Peyer's patch (tissue), 4 donors: ENCODE measurements at places on chromosomes 5 and 9. TPM values are rescaled to one million over a fixed set of nuclear protein-coding genes. Genes with fewer than 3 reads are reported as not detected.

Gene PCDHB10
- 0.83 TPM for total RNA-seq

Gene DNAH5
- 3.3 TPM for total RNA-seq

Gene PCDHGC5
- 0.95 TPM for total RNA-seq

Gene GARIN3
- total RNA-seq = not detected

Gene NAIP
- total RNA-seq = 34.7 TPM

Gene HARS2
- total RNA-seq = 44.6 TPM

DNA sequence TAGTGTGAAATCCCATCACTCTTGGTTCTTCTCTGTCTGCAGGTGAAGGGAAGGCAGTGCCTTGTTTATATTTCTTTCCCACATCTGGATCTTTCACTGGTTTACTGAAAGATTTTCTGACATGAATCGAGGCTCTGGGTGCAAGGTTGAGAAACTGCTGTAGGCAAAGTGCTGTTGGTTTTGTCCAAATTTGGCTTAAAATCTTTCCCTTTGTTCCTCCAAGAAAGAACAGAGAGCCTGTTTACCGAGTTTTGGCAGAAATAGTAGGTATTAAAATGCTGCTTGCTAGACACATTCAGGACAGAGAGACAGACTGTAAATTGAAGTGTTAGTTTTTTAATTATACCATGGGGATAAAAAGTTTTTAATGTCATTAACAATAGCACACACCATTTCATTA, 21.5 kb downstream of the SKP2 start:
- no peak overlapping the region for H3K4me3 ChIP-seq
- peaks cover 36% of the 10 kb centered on the region for H3K36me3 ChIP-seq
- no peak overlapping the region for H3K27ac ChIP-seq
- H3K4me1 ChIP-seq = no peaks in the 10 kb centered on the region

GRCh38 chr9:99474186-99474585, 252.1 kb downstream of the SEC61B start:
- no peaks in the 10 kb centered on the region for H3K27me3 ChIP-seq
- no peaks in the 10 kb centered on the region for H3K36me3 ChIP-seq
- H3K4me3 ChIP-seq = no peak overlapping the region
- no peak overlapping the region for H3K27ac ChIP-seq
- no peaks in the 10 kb centered on the region for H3K4me1 ChIP-seq

DNA sequence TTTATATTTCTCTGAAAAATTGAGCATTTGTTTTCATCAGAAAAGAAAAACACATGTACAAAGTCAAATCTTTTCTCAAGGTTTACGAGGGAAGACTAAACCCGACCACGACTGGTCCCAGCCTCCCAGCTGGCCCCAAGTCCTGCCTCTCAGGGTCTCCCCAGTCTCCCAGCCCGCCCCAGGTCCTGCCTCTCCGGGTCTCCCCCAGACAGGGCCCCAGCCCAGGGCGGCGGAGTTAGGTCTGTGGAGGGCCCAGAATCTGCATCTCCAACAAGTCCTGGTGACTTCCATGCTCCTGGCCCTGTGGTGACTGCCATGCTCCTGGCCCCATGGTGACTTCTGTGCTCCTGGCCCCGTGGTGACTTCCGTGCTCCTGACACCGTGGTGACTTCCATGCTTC, 359.9 kb downstream of the IRX2 start:
- no peaks in the 10 kb centered on the region for H3K27me3 ChIP-seq
- no peak overlapping the region for H3K4me3 ChIP-seq
- no peak overlapping the region for H3K27ac ChIP-seq
- no peak for DNase-seq
- no peaks in the 10 kb centered on the region for H3K4me1 ChIP-seq
- H3K36me3 ChIP-seq = no peaks in the 10 kb centered on the region

DNA sequence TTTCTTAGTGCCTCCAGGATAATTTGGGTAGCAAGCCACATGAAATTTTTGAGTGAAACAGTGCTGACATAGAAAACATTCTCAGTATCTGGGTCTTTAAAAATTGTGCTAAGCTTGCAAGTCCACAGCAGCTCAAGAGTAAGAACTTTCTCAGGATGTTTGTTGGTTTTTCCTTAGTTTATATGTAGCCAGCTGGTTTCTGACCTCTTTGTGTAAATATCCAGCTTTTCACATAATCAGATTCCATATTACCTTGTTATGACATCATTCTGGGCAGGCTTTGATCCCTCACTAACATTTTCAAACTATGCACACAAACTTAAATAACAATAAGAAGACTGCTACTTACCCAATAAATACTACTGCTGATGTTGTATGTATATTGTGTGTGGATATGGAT, 82.9 kb upstream of the VCAN start:
- H3K36me3 ChIP-seq = no peaks in the 10 kb centered on the region
- no peaks in the 10 kb centered on the region for H3K4me1 ChIP-seq
- H3K4me3 ChIP-seq = no peak overlapping the region
- DNase-seq = no peak
- H3K27me3 ChIP-seq = no peaks in the 10 kb centered on the region

GRCh38 chr5:38548064-38548759, 8.2 kb downstream of the LIFR start:
- no peaks in the 10 kb centered on the region for H3K27me3 ChIP-seq
- H3K27ac ChIP-seq = no peak overlapping the region
- no peaks in the 10 kb centered on the region for H3K36me3 ChIP-seq
- DNase-seq = no peak
- H3K4me3 ChIP-seq = no peak overlapping the region

- no peaks in the 10 kb centered on the region for H3K36me3 ChIP-seq
- H3K4me3 ChIP-seq = no peak overlapping the region
- no peak for DNase-seq
- H3K4me1 ChIP-seq = no peaks in the 10 kb centered on the region
Observed at GRCh38 chr5:160539431-160539830, 117.8 kb downstream of the PTTG1 start.

GRCh38 chr5:142012186-142012785, 541 bp downstream of the GNPDA1 start:
- H3K27me3 ChIP-seq = no peaks in the 10 kb centered on the region
- no peaks in the 10 kb centered on the region for H3K4me1 ChIP-seq
- DNase-seq = peak; percentile 68

GRCh38 chr5:33762859-33763258, 128.9 kb downstream of the ADAMTS12 start:
- no peaks in the 10 kb centered on the region for H3K36me3 ChIP-seq
- no peaks in the 10 kb centered on the region for H3K27me3 ChIP-seq
- H3K27ac ChIP-seq = no peak overlapping the region
- no peaks in the 10 kb centered on the region for H3K4me1 ChIP-seq
- no peak for DNase-seq

DNA sequence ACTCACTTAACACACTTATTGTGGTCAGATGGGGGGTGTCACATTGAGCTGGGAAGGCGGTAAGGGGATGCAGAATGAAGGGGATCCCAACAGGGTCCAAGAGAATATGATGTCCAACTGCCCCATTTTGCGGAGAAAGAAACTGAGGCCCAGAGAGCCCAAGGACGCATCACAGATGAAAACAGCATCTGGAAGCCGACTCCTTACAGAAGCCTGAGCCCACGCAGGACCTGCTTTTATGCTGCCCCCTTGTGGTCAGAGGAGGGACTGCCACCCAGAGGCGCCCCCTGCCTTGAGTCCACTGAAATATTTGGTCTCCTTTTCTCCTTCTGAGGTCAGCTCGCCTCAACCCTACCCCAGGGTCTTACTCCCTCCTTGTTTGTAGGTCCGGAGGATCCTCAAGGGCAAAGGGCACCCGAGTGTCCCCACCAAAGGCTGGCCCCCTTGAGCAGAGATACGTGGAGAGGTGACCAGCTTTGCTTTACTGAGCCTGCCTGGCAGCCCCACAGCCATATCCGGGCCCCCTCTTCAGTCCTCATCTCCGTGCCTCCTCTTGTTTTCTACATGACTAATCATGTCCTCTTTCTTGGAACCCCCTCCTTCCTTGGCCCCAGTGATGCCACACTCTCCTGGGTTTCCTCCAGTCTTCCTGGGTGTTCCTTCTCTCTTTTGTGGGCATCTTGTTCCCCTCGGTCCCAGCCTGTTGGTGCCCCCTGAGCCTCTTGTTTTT, 30.0 kb upstream of the TTLL11 start:
- H3K27ac ChIP-seq = no peak overlapping the region
- no peak overlapping the region for H3K4me3 ChIP-seq
- peaks cover 7% of the 10 kb centered on the region for H3K27me3 ChIP-seq
- H3K36me3 ChIP-seq = no peaks in the 10 kb centered on the region

DNA sequence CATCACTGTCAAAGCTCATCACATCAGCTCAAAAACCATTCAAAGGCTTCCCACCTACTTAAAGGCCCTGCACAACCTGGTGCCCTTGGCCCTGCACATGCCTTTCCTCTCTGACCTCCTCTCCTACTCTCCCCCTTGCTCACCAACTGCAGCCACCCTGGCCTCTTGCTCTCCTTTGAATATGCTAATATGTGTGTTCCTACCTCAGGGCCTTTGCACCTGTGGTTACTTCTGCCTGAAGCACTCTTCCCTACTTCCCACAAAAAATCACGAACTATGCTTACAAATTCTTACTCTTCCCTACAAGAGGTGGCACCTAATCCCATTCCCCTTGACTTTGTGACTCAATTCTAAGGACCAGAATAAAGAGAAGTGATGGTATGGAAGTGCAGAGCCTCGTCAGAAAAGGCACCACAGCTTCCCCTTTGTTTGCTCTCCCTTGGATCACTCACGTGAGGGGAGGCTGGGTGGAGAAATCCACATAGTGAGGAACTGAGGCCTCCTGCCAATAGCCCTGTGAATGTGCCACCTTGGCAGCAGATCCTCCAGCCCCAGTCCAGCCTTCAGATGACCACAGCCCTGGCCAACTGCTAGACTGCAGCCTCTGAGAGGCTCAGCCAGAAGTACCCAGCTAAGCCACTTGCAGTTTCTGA, 3.2 kb upstream of the TMEM171 start:
- peak overlapping the region; percentile 98 for H3K27ac ChIP-seq
- H3K27me3 ChIP-seq = no peaks in the 10 kb centered on the region
- no peak overlapping the region for H3K4me3 ChIP-seq
- no peaks in the 10 kb centered on the region for H3K4me1 ChIP-seq
- no peak for DNase-seq

DNA sequence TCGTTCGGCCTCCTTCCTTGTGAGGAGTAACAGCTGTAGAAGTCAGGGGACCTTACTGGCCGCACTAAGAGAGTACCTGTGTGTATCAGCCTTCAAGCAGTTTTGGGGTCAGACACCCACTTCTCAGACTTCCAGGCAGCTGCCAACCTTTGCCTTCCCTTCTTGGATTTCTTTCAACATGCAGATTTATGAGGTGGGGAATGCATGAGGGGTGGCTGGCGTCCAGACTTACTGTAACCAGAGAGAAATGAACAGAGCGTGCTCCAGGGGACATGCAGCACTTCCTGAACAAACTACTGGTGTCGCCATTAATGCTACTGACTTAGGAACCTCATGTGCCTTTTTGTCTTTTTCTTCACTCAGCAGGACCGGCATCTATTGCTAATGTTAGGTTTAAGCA, 46.7 kb downstream of the INSYN2B start:
- H3K4me3 ChIP-seq = no peak overlapping the region
- H3K27me3 ChIP-seq = no peaks in the 10 kb centered on the region
- DNase-seq = no peak

- H3K36me3 ChIP-seq = no peaks in the 10 kb centered on the region
- no peaks in the 10 kb centered on the region for H3K4me1 ChIP-seq
- DNase-seq = peak; percentile 48
- peak within 1 kb of the TSS; percentile 60 for H3K4me3 ChIP-seq
- peaks cover 57% of the 10 kb centered on the region for H3K27me3 ChIP-seq
Observed at GRCh38 chr5:73448463-73449136, at the start of gene FOXD1. FOXD1 (minus strand) TSS chr5:73448777; CDS start chr5:73448362, 415 bp downstream.

DNA sequence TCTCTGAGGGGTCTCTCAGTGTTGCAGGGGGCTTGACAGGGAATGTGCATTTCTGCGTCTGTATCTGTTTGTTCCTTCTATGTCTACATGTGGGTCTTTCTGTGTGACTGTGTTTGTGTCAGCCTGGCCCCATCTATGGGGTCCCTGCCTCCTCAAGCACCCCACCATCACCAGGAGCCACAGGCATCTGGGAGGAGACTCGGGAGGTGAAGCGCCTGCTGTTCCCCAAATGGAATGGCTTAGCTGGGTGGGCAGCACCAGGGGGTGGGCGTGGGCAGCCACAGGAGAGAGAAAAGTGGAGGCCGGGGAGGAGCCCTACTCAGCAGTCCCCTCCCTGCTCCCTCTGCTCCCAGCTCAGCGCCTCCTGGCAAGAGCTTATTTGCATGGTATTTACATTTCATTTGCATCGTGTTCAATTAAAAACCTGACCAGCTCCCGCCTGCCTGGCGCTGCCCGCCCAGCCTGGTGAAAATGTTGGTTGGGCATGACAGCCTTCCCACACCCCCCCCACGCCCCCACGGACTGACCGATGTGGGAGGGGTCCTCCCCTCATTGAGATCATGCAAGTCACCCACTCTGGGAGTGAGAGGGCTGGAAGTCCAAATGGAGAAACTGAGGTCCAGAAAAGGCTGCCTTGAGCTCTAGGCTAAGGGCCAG, 50.5 kb downstream of the CXXC5 start:
- peaks cover 13% of the 10 kb centered on the region for H3K4me1 ChIP-seq
- no peaks in the 10 kb centered on the region for H3K36me3 ChIP-seq
- DNase-seq = peak; percentile 72
- H3K27me3 ChIP-seq = no peaks in the 10 kb centered on the region
- H3K4me3 ChIP-seq = no peak overlapping the region
- H3K27ac ChIP-seq = peak overlapping the region; percentile 31

DNA sequence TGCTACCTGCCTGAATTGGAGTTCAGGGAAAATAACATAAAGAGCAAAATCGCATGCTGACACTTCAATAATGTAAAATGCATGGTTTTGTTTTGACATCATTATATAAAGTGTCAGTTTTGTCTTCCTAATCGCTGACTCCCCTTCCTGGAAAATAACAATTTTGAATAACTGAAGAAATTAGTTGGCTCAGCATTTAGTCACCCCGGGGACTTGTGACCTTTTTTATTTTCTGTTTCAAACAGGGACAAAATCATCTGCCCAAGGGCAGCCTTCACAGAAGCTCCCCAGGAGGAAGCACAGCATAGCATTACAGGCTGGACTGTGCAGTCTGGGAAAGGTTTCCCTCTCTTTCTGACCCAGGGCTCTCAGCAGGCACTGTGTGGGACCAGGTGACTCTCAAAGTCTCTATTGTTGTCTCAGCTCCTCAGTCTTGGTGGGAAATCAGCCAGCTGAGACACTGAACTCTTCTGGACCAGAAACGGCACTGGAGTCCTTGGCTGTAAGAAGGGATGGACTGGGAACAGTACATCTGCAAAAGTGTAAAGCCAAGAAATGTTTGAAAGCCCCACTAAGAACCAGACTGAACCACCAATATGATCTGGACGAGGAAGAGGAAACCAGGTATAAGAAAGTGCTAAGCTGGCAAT, 671.3 kb upstream of the KLF4 start:
- no peak overlapping the region for H3K27ac ChIP-seq
- no peaks in the 10 kb centered on the region for H3K27me3 ChIP-seq
- H3K36me3 ChIP-seq = no peaks in the 10 kb centered on the region
- DNase-seq = no peak
- H3K4me1 ChIP-seq = no peaks in the 10 kb centered on the region
- H3K4me3 ChIP-seq = no peak overlapping the region
